ENCODE measurements at places on chromosomes 6 and 20.
A peak's percentile ranks its signal among the peaks of the same experiment; 100 is the strongest.

GRCh38 chr6:34696189-34696738, 303 bp downstream of the ILRUN start:
- DNase-seq: peak; percentile 49

DNA sequence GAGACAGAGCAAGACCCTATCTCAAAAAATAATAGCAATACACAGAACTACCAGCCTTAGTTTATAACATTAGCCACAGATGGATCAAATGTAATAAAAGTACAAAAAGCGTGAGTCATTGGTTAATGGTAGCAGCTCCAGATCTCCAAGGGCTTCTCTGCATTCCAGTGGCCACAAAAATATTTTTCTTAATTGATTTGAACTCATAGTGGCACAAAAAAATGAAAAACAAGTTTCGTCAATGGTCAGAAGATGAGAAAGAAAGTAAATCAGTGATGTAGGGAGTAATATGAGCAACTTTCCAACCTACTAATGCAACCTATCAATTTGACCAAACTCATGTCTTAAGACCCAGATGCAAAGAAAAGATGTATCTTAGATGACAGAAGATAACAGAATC, 79.6 kb downstream of the CEP57L1 start:
- DNase-seq: no peak

DNA sequence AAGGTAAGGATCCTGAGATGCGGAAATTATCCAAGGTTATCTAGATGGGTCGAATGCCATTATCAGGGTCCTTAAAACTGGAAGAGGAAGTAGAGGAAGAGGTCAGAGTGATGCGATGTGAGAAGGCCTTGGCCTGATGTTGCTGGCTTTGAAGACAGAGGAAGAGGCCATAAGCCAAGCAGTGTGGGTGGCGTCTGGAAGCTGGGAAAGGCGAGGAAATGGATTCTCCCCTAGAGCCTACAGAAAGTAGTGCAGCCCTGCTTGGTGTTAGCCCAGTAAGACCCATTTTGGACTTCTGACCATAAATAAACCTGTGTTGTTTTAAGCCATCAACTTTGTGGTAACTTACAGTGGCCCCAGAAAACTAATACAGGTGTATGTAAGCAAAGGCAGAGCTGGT, 2.0 kb downstream of the SRXN1 start:
- peak; percentile 35 for DNase-seq

- DNase-seq: no peak
Observed at GRCh38 chr20:56865055-56865454, 235.9 kb downstream of the TFAP2C start.

- no peak for DNase-seq
Observed at GRCh38 chr6:33770124-33770832, 18.7 kb downstream of the LEMD2 start.

DNA sequence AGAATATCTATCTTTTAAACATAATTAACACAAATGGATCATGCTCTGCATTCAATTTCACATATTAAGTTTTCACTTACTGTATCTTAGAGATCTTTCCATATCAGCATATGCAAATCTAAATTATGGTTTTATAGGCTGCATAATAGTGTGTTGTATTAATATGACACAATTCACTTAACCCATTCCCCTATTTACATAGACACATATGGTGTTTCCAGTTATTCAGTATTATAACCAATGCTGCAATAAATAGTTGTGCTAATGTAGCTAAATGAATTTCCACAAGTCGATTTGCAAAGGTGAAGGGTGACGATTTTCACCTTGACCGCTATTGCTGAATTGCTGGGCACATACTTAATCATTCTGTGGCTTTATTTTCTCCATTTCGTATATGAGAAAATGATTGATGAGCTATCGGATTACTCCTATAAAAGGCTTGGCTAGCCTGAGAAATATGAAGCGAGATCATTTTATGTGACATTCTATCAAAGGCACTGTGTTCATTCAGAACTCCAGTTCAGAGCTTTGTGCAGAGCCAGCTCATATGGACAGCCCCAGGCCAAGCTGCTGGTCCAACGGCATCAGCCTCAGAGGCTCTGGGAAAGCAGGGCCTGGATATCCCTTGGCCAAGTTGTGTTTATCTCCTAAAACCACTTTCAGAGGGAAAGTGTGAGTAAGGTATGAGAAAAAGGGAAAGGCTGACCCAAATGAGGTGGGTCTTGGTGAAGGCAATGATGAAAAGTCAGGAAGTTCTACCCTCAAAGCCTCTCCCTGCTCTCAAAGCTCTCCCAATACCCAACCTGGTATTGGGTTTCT, 50.8 kb downstream of the GFOD1 start:
- DNase-seq: no peak

DNA sequence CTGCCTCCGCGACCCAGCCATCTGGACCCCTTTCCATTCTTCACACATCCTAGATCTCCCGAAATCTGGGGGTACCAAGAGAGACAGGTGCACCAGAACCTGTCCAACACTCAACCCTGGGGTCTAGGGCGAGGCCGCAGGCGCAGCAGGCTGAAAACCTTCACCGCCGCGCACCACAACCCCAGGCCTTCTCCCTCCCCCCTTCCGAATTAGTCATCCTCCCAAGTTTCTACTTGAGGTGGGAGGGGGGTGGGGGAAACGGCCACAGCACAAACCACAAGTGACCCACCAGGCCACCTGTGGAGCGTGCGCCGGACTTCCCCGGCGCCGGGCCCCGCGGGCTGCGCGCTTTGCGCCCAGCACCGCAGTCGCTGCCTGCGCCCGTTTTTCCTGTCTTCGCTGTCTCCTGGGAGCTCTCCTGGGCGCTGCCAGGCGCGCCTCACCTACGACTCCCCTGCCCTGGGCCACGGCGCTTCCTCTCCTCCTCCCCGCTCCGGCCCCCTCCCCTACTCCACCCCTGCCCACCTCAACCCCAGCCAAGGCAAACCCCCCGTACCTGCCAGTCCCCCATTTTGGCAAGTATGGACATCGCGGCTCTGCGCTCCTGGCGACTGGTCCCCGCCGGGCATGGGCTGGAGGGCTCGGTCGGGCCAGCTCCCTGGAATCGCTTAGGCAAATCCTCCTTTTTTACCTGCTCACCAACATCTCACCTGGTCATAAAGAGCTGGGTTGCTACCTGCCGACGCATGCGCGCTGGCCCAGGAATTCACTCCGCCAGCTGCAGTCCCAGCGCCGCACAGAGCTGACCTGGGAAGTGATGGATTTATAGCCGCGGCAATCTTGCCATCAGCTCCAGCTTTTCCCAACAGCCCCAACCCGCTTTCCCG, 4.2 kb upstream of the TFAP2A start:
- no peak for DNase-seq

DNA sequence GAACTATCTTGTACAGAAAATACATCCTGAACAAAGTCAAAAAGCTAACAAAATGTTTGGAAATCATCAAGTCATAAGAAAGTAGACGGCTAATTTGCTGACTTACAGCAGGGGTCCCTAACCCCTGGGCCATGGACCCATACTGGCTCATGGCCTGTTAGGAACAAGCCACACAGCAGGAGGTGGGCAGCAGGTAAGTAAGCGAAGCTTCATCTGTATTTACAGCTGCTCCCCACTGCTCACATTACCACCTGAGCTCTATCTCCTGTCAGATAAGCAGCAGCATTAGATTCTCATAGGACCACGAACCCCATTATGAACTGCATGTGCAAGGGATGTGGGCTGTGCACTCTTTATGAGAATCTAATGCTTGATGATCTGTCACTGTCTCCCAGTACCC, 115.5 kb downstream of the CDK19 start:
- no peak for DNase-seq

DNA sequence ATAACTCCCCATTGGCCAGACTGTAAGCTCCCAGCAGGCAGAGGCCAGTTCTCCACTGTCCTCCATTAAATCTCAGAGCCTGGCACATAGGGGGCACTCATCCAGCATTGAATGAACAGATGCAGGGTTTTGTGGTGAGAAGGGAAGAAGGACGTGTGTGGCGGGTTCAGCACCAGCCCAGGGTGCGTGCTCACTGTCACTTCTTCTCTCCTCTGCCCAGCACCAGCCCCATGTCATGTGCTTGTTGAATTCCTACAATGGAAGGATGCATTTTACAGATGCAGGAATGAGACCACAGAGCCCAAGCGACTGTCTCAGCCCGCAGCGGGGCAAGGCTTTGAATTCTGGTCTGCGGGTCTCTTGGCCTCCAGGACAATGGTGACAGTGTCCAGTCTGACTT, 149.9 kb downstream of the CEBPB start:
- no peak for DNase-seq

GRCh38 chr6:129744201-129744879, 34.4 kb upstream of the ARHGAP18 start:
- no peak for DNase-seq

- no peak for DNase-seq
Observed at GRCh38 chr6:145863988-145864616, 49.5 kb upstream of the FBXO30 start.

- DNase-seq: no peak
Observed at GRCh38 chr6:22972771-22973170, 403.4 kb downstream of the HDGFL1 start.

GRCh38 chr6:43806043-43806757, 36.2 kb downstream of the VEGFA start:
- DNase-seq: no peak

GRCh38 chr6:167699141-167699931, 127.4 kb upstream of the AFDN start:
- DNase-seq: no peak

DNA sequence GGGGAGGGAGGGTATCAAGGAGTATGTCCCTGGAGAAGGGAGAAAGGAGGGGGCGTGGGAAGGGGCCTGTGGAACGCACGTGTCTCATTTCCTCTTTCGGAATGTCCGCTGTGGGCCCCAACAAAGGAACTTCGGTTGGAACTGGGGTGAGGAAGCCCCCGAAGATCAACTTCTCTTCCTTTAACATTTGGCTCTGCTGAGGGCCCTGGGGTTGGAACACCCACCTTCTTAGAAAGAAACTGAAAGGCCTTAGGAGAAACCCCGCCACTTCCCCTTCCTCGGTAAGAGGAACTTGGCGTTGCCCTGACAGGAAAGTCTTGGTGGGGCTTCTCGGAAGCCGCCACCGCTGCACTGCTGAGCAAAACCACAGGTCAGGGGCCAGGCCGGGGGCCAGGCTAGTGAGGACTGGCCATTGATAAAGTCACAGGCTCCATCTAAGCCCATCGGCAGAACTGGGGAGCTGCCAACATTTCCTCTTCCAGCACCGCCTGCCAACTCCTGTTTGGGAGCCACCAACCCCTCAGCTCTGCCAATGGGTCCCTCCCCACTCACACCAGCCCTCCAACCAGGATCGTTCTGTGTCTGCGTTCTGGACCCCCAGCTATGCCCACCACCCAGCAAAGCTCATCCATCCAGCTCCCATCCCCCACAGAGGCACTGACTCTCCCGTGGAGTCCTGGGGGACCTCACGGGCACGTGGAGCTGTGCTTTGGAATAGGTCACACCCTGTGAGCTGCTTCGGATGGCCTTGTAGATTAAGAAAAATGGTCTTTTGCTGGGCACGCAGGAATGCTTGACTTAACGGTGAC, 44.8 kb downstream of the FGD2 start:
- DNase-seq: no peak

DNA sequence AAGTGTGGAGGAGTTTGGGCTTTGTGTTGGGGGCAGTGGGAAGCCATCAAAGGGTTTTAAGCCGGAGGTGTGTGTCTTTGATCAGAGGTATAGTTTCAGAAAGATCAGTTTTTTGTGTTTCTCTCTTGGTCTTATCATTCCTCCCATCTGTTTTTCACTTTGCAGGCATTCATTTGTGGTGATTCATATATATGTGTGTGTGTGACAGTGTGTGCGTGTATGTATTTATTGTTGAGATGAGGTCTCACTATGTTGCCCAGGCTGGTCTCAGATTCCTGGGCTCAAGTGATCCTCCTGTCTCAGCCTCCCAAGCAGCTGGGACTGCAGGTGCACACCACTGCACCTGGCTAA, 11.1 kb upstream of the SERINC3 start:
- no peak for DNase-seq

DNA sequence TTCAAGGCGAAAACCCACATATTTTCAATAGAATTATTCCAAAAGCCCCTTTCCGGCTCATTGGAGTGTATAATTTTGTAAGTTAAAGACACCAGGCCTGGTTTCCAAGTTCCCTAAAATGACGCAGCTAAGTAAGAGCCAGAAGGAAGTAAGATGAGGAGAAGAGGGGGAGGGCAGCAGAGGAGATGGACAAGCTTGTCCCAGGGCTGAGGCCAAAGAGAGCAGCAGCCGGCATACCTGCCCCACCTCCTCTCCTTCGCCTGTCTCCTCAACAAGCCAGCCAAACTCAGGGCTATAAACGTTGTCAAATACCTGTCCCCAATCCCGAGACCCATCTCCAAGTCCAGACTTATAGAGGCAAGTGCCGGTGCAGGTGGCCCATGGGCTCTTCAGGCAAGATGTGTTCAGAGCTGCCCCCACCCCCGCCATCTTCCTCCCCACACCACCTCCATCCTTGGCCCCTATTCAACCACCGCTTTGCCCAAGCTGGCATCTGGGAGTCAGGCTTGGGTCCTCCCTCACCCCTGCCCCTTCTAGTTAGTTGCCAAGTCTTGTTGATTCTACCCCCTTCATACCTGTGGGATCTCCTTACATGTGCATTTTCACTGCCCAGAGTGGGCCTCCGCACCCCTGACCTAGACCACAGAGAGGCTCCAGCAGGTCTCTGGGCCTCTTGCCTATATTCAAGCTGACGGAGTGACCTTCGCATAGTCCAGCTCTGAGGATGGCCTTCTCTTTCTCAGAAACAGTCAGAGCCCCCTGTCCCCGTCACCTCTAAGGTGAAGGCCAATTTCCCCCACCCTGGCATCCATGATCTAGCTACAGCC, 75.7 kb upstream of the SIRPA start:
- no peak for DNase-seq

GRCh38 chr20:53258741-53259140, 286.6 kb downstream of the TSHZ2 start:
- DNase-seq: no peak

DNA sequence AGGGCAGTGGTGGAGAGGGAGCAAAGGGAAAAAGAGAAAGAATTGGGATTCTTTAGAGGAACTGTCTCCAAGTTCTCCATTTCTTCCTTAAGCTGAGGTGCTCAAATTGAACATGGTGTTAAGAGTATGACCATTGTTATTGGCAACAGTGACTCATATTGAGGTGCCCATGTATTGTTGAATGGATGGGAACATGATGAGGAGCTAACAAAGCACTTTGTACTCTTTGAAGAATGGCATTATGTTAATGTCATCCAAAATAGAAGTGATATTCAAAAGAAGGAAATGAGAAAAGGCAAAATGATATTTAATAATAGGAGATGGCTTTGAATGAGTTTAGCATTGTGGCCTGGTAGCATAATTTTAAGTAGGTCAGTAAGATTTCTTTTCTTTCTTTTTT, 261.1 kb downstream of the QKI start:
- DNase-seq: no peak

- no peak for DNase-seq
Observed at GRCh38 chr6:159608961-159609651, 83.9 kb downstream of the SOD2 start.

Data from cardiac muscle cell (in vitro differentiated cells and primary cell).